ENCODE measurements at places on chromosomes 13 and 19.

- no peak for DNase-seq
These were observed 9.4 kb downstream of the IFNL2 start for GRCh38 chr19:39277598-39277997.

GRCh38 chr19:39307046-39307821 is 11.0 kb downstream of the IFNL1 start:
- DNase-seq, result no peak

GRCh38 chr13:109807345-109807744 is 21.0 kb upstream of the IRS2 start:
- no peak for DNase-seq

- no peak for DNase-seq
These were observed 65.6 kb downstream of the ARHGAP35 start for GRCh38 chr19:46926170-46927071.

- DNase-seq, result no peak
These were observed 448.9 kb downstream of the PCDH9 start for GRCh38 chr13:66781241-66781640.

DNA sequence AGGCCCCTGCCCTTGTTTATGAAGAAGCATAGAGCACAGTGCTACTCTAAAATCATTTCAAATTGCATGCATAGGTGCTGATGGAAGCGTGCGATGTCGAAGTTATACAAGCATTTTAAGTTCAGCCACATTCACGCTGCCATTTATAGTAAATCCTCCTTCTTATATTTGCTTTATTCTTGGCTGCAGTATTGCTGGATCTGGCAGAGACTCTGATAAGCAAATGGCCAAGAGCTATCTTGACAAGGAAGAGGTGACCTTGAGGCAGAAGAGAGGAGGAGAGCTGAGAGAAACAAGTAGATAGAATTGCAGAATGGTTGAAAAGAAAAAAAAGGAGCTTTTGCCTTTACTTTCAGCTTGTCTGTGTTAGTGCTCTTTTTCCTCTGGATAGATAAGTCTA is 18.9 kb upstream of the MYO16 start:
- DNase-seq, result no peak

- DNase-seq, result no peak
These were observed 47.1 kb downstream of the HSPH1 start for GRCh38 chr13:31114641-31115040.

GRCh38 chr13:43353631-43354030 is 330.2 kb downstream of the DNAJC15 start:
- no peak for DNase-seq

DNA sequence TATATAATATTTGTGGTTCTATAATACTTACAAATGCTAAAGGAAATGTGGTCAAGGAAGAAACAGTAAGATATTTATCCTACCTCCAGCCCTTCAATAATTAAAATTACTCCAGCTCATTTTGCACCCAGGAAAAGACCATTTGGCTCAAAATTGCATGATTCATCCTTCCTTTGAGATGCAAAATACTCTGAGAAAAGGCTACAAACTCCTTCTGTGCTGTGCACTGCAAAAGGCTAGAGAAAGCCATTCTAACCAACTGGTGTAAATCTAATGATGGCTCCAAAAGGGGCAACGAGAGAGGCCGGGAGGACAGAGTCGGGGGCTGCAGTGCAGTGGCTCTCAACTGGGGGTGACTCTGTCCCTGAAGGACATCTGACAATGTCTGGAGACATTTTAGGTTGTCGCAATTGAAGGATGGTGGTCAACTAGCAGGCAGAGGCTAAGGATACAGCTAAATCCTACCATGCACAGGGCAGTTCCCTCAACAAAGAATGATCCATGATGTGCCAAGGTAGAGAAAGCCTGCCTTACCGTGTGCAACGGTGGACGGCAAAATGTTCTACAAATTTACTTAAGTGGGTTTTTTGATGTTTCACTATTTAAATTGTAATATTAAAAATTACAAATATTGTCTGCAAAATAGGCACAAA is 32.6 kb downstream of the SLC7A1 start:
- DNase-seq, result no peak

GRCh38 chr13:99376924-99377323 is 69.7 kb upstream of the GPR183 start:
- no peak for DNase-seq

GRCh38 chr13:20231839-20232555 is at the start of gene GJB6:
Gene GJB6 (minus strand): TSS chr13:20232319. CDS start chr13:20223480, 8,839 bp downstream.
- no peak for DNase-seq

DNA sequence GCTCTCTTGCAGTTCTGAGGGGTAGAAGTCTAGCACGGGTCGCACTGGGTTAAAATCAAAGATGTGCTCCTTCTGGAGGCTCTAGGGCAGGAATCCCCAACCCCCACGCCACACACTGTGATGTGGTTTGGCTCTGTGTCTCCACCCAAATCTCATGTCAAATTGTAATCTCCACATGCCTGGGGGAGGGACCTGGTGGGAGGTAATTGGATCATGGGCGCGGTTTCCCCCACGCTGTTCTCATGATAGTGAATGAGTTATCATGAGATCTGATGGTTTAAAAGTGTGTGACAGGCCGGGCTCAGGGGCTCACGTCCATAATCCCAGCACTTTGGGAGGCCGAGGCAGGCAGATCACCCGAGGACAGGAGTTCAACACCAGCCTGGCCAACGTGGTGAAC is 26.6 kb upstream of the CALM3 start:
- DNase-seq, result peak; percentile 14

- no peak for DNase-seq
These were observed 34.6 kb upstream of the OLFM4 start for GRCh38 chr13:52994051-52994450.

DNA sequence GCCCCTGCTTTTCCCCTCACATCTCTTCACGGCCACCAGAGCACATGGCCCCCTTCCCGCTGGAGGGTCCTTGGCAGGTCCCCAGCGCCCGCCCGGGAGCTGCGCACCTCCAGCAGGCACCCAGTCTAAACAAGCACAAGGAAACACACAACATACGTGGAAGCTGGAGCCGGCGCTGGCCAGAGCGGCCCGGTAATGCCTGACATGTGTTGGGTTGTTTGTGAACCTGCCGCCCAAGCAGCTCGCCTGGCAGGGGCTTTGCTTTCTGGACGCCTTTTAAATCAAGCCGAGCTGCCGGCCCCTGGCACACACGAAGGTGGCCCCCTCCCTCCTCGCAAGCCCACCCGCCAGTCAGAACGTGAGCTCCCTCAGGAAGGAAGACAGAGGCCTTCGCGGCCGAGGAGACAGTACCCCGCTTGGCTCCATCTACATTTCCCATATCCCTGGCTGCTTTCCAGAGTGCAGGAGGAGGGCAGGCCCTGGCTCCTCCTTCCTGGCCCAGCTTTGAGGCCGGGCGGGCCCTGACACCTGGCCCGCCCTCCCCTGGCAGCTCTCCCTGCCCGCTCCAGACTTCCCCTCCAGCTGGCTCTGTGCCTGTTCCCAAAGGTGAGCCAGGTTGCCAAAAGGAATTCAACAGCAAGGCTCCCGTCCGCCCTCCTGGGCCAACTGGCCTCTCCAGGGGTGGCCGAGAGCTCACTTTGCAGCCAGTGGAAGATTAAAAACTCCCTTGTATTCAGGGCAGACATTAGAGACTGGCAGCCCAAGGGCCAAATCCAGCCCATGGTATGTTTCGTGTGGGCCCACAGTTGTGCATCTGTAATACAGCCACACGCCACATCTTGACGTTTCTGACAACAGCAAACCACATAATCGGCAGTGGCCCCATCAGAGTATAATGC is 28.7 kb downstream of the COMP start:
- DNase-seq, result no peak

DNA sequence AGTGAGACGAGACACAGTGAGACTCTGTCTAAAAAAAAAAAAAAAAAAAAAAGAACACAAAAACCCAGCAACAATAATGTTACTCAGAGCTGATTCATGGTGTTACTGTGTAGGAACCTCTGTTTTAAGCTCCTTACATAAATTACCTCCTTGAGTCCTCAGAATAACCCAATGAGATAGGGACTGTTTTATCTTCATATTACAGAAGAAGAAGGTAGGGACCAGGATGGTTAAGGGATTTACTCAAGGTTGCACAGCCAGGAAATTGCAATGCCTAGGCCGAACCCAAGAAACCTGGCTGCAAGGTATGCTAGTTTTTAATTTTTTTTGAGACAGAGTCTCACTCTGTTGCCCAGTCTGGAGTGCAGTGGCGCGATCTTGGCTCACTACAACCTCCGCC is 1.5 kb upstream of the DAND5 start:
- no peak for DNase-seq

- DNase-seq, result no peak
These were observed 64.0 kb downstream of the DNAJC3 start for GRCh38 chr13:95740979-95741320.

GRCh38 chr13:48561466-48562235 is 28.8 kb upstream of the RCBTB2 start:
- DNase-seq, result no peak

DNA sequence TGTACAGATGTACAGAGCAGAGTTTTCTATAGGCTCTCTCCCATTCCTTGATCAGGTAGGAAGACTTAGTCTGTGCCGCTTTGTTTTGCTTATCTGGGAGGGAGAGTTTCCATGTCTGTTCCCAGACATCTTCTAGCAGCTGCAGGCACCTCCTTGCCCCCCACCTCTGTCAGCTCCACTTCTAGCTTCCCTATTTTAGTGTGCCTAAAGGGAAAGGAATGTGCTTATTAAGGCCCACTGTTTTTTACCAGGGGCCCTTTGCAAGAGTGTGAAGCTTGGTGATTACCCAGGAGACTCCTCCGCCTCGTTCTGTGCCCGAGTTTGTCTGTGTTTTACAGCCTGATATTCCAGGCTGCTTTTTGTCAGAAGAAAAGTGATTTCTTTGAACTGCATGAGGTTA is 1984.4 kb downstream of the OLFM4 start:
- DNase-seq, result no peak

GRCh38 chr13:66159511-66159910 is 1070.6 kb downstream of the PCDH9 start:
- DNase-seq, result no peak

GRCh38 chr13:114128624-114129522 is 3.5 kb downstream of the RASA3 start:
- peak; percentile 85 for DNase-seq

DNA sequence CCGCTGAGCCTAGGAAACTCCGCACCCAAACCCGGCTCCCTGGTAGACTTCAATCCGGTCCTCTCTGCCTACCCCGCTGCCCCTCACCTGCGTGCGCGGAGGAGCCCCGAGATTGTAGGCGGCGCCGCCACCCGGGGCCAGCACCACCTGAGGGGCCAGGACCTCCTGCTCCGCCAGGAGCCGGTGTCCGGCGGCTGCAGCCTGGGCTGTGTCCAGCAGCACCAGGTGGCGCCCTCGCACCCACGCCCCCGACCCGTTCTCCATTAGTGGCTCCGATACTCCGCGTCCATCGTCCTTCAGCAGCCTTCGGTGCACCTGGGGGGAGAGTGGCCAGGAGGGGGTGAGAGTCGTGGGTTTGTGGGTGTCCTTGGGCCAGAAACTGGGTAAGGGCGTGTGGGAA is 18.5 kb downstream of the MAN2B1 start:
- no peak for DNase-seq

DNA sequence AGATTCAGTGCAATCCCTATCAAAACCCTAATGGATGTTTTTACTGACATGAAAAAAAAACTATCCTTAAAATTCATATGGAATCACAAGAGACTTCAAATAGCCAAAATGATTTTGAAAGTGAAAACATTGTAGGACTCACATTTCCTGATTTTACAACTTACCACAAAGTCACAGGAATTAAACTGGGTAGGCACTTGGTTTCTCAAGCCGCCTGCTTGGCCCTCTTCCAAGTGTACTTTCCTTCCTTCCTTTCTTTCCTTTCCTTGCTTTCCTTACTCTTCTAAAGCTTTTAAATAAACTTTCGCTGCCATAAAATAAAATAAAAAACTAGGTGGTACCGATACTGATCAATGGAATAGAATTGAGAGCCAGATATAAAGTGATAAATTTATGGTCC is 21.0 kb upstream of the CD33 start:
- DNase-seq, result no peak

DNA sequence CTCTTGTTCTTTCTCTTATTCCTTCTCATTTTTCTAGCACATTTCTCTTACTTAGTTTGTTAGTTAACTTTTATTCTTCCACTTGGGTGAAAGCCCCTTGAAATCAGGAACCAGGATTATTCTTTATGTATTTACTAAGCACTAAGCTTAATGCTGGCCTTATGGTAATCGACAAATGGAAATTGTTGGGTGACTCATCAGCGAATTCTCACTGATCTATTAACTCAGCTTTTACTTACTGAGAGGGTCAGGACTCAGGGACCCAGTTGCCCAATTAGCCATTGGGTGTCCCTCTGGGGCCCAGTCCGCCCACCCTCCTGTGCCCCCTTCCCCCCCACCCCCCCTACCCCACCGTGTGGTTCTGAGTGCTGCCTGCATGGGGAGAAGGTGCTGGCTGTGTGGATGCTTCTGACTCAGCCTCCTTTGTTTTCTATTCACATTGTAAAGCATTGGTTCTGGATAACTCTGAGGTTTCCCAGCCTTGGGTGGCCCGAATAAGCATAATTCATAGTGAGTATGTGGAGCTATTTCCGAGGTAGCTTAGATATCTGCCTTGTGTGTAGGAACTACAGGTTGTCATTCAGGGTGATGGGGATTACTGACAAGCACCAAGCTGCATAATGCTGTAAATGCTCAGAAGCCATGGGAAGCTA is 240.9 kb downstream of the FGF9 start:
- DNase-seq, result no peak

GRCh38 chr19:5228932-5229777 is 111.5 kb downstream of the PTPRS start:
- no peak for DNase-seq

DNA sequence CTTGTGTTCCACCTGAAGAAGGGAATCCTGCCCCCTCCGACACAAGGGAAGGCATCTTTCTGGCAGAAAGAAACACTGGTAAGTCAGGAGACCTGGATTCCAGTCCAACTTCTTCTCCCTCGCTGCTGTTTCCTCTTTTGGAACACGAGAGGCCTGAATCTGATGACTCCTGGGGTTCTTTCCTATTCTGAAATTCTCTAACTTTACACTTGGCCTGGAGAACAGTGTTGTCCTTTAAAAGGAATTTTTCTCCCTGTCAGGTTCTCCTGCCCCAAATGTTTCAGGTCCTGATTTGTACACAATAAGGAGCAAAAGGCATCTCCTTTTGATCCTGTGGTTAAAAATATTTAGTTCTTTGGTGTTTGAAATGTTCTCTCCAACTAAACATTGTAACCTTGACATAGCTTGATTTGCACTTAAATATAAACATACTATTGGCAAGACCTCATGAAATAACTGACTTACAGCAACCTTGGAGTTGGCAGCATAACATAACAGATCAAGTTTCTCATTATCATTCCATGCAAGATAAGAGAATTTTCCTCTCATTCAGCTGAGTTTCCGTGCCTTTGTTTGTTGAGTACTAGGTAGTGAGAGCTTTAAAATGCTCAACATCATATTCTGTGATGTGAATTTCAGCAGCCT is 244.8 kb downstream of the COG6 start:
- DNase-seq, result no peak

DNA sequence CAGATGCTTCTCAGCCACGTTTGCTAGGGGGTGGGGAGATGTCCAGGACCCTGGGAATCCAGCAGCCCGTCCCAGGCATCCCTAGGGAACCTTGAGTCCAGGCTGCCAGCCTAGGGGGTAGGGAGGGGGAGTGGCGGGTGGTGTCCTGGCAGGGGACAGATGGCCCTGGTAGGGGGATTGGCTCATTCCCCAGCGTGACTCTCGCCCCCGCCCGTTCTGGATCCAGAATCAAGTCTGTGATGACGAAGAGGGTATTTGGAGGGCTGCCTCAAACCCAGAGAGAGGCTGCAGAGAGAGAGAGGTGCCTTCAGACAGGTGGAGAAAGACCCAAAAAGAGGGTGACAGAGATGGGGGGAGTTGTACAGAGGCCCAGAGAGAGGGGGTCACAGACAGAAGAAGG is 4.1 kb downstream of the SLC17A7 start:
- DNase-seq, result no peak

GRCh38 chr19:5038631-5039271 is 69.8 kb downstream of the KDM4B start:
- DNase-seq, result no peak

GRCh38 chr19:48249502-48250014 is 6.2 kb downstream of the CARD8 start:
- peak; percentile 58 for DNase-seq

All from T-helper 22 cell (primary cell).